ENCODE measurements at places on chromosomes 12 and 14.

DNA sequence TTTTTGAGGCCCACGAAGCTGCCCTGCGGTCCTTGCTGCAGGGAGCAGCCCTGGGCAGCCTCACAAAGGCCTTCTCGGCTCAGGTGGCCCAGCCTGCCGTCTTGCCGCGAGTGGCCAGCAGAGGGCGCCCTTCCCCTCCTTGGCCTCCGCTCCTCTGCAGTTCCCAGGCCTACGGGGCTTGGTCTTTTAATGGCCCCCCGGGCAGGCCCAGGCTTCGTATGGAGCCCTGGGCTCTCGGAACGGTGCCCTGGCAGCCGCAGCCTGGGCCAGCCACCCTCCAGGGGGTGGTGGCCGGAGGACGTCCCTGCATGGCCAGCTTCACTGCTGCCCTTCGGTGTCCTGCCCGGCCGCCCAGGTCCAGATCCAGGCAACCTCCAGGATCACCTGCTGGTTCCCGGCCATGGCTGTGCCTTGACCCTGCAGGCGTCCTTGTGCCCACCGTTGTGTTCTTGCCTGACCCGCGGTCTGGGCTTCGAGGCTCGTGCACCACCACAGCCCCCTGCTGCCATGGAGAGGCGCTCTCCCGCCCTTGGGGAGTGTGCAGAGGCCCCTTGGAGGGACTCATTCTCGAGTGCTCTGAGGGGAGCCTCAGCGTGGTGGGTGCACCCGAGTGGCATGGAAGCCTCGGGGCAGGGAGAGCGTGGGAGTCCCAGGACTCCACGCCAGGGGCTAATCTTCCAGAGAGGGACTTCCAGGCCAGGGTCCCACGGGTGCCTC lies 9.4 kb downstream of the ASPG start:
- DNase-seq = peak; percentile 75

GRCh38 chr12:9792185-9792900 lies 31.6 kb upstream of the CD69 start:
- DNase-seq = no peak

DNA sequence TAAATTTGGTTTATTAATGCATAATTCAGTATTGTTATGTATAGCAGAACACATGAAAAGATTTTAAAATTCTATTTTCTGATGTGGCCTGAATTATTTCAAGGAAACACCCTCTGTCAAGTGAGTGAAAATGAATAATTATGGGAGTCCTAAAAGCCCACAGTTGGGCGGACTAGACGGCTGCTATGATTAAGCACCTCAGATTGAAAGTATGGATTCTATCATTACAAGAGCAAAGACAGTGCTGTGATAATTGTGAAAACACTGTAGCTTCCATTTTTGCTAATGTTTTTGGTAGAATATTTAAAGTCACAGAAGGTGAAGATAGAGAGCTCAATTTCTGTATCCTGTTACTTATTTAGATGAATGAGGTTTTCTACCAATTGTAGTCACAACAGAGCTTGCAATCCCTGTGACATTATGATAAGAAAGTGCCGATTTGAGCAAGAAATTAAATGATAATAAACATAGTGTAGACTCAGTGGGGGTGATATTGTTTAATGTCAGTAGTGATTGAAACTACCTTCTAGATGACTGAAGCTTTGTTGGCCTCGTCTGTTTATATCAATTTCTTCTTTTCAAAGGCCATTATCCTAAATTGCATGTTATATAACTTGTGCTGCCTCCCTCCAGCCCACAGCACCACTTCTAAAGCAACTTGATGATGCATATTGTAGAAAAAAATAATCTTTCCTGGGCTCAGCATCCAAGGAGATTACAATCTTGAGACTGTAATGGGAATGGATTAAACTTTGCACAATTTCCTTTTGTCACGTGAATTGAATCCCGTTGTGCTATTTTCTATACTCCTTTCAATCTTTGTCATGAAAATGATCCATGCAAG lies 359.8 kb downstream of the BTG1 start:
- no peak for DNase-seq

GRCh38 chr12:18580706-18581105 lies 157.1 kb downstream of the PLCZ1 start:
- no peak for DNase-seq

DNA sequence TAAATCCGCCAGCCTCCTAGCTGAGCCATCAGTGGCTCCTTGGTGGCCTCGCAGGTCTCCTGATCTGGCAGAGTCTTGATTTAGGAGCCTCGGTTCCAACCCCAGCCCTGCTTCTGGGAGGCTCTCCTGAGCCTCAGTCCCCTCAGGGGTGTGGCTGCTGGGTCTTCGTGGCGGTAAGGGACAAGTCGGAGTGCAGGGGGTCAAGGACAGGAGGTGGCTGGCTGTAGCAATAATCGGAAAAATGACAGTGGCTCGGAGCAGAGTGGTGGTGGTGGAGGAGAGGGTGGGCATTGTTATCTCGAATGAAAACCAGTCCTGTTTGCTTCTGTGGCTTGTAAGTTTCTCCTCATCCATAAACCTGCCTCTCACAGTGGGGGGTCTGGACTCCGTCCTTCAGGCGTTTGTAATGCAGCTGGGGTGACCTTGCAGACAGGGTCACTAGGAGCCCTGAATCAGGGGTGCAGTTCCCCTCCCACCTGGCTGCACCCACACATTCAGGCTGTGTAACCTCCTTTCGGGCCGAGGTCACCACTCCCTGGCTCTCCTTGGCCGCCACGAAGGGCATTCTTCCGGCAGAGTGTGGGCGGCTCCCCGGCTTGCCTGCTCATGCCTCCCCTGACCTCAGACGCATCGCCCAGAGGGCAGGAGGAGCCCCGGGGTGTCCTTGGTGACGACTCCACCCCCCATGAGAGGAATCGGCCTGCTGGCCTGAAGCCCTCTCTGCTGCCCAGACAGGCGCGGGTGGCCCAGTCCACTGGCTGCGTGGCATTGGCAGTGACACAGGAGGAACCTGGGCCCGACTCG lies 8.1 kb downstream of the BCL7A start:
- DNase-seq = no peak

GRCh38 chr12:52582971-52583456 lies 9.4 kb upstream of the KRT74 start:
- DNase-seq = peak; percentile 44

GRCh38 chr14:99566009-99566389 lies 38.0 kb downstream of the CCDC85C start:
- DNase-seq = no peak

GRCh38 chr12:123006977-123007376 lies 26.5 kb downstream of the ARL6IP4 start:
- no peak for DNase-seq

DNA sequence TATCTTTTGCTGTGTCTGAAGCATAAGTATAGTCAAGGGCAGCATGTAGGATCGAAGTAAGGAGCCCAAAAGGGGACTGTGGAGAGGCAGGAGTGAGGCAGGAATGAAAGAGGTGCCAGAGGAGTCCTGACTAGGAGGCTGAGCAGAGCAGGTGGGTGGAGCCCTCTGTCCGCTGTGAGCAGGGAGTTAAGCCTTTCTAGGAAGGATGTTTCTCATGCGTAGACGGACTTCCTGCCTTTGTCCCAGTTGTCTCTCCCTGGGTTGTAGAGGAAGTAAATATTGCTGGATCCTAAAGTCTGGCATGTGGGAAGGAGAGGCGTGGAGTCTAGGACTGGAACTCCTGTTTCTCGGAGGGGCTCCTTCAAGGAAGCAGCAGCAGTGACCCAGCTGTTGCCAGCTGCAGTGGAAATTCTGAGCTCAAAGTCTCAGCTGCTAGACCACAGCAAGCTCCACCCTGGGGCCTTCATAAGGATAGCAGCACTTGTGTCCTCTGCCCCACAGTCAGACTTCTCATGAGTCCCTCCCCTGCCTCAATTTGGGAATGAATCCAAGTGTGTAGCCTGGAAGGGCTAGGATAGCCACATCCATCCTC lies 44.0 kb downstream of the RBMS2 start:
- DNase-seq = no peak

DNA sequence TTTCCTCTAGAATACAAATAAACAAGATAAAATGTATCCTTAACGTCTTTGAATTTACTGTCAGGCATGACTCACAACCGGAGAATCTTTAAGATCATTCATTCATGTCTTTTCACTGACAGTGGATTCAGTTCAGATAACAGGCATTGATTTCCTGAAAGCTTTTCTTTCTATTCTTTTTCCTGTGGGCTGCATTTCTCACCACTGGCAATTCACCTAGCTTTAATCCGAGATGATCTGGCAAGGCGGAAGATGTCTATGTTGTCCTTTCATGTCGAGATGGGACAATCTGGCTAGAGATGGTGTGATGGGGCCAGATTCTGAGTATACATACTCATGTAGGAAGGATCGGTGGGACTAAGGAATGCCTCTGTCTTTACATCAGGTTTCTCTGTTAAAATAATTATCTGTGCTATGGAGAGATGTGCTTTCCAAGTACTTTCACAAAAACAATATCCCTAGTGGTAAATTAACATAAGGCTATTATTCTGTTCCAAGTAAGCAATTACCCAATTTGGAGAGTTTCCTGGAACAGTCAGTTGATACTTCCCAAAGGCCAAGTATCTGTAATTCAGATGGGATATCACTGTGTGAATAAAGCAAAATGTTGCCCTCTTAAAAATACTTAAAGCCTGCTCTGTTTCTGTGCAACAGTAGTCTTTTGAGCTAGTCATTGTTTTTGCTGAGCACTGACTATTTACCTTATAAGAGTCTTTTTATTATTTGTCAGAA lies 17.8 kb downstream of the ACSS3 start:
- no peak for DNase-seq

GRCh38 chr14:65802196-65802595 lies 389.7 kb downstream of the FUT8 start:
- no peak for DNase-seq

GRCh38 chr14:22597771-22598098 lies 365 bp upstream of the ABHD4 start:
- DNase-seq = no peak

GRCh38 chr12:31584782-31585181 lies 6.2 kb downstream of the DENND5B start:
- no peak for DNase-seq

- DNase-seq = no peak
These were observed 43.1 kb upstream of the STRAP start for GRCh38 chr12:15839041-15839440.

- DNase-seq = no peak
These were observed 7.2 kb downstream of the ALDH2 start for GRCh38 chr12:111773801-111774551.

DNA sequence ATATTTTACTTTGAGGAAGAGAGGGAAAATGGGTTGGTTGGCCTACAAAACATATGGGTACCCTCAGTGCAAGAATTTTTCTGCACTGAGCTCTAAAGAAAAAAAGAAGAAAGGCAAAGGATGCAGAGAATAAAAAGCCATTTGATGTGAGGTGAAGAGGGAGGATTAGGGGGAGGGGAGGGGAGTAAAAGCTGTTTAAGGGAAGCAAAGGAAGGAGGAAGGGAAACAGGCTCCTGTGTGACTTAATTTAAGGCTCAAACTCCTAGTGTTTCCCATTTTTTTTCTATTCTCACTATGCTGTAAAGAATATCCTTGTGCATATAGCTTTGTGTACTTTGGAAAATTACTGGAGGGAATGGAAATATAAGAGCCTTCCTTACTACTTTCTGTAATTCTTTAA lies 78.7 kb downstream of the NKX2-1 start:
- DNase-seq = no peak

DNA sequence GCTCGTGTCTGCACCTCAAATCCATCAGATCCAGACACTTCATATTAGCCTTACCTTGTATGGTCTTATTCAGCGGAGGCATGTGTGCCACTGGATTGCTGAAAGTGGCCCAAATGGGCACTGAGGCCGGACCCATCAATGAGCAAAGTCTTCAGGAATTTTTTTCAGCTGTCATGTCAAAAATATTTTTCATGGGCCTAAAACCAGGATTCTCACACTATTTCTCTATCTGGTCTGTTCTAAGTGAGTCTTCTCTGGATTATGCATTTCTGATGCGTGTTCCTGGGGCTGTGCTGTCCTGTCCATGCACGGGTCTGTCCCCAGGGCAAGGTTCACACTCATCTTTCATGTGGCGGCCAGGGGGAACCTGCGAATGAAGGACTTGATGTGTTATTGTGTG lies 94.6 kb downstream of the KCNA5 start:
- DNase-seq = no peak

DNA sequence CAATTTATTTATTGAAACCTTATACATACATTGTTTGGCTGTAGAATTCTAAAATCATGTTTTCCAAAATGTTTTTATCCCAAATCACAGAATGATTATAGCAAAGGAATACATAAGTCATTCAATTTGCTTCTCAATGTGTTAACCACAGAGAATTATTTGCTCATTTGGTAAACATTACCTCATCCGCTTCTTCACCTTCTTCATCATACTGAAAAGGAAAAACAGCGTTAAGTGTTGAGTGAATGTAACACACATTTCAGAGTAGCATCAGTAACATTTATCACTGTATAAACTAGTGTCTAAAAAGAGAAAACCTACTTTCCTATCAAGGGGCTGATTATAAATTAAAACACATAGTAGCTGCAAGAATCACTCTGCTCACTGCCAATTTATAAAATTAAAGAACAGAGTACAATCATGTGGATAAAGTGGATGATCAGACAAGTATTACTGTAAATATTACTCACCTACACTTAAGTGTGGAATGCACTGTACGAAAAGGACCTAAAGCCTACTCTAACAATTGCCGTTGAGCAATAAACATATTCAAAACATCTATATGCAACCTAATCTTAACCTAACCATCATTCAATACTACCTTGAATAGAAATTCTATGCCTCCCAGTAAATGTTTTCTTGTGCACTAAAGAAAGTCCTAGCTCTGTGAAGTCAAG lies 18.1 kb upstream of the PHLDA1 start:
- DNase-seq = no peak

DNA sequence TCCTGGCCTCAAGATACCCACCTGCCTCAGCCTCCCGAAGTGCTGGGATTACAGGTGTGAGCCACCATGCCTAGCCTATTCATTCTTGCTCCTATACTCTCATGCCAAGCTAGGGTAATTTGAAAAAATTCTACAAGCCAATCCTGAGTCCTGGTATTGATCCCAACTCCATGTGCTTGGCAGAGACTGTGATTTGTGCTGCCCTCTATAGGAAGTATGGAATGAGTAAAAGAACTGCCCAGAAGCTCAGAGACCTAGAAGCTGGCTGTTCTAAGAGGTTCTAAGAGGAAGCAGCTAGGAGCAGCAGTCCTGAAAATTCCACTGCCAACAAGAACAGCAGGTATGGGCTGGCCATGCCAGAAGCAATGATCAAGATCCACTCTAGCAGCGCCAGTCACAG lies 402.5 kb downstream of the PCNX1 start:
- DNase-seq = no peak
